ENCODE measurements at places on chromosomes 2 and 18.

- DNase-seq: no peak
Observed at GRCh38 chr2:74026687-74027241, 42.1 kb downstream of the TET3 start.

GRCh38 chr2:125450092-125450491, 1205.9 kb upstream of the GYPC start:
- no peak for DNase-seq

DNA sequence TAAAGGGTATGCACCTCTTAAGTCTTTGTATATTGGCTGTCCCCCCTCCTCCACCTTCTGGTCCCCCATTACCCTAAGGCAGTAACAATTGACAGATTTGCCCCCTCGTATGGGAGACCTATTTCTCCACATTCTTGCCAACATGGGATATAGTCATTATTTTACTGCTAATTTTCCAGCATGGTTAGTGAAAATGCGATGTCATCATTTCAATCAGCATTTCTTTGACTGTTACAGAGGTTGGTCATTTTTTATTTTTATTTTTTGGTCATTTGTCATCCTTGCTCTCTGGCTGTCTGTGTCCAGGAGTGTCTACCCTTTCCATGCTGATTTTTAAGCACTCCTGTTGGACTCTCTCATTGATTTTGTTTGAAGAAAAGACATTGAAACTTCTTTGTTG, 45.4 kb upstream of the SPP2 start:
- no peak for DNase-seq

- no peak for DNase-seq
Observed at GRCh38 chr2:188414411-188414810, 122.7 kb downstream of the GULP1 start.

- DNase-seq: no peak
Observed at GRCh38 chr18:22436136-22436535, 18.4 kb upstream of the CTAGE1 start.

- DNase-seq: no peak
Observed at GRCh38 chr2:224222291-224222690, 179.6 kb downstream of the FAM124B start.

- no peak for DNase-seq
Observed at GRCh38 chr18:52283927-52284326, 56.1 kb upstream of the DCC start.

- DNase-seq: no peak
Observed at GRCh38 chr2:58812771-58813344, 571.7 kb upstream of the FANCL start.

DNA sequence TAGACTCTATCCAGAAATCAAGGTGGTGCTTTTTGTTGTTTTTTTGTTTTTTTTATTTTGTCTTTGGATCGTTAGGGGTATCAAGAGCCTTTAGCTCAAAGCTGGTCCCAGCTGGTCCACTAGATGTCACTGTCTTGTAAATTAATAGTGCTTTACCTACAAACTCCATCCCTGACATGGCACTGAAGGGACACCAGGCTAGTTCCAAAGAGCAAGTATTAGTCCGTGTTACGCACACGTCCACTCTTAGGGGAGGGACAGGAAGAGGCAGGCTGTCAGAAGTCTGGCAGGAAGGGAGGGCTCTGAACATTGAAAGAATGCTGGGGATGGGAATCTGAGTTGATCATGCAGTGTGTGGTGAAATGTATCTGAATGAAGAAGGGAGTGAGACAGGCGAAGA, 85.9 kb upstream of the CCBE1 start:
- peak; percentile 81 for DNase-seq

GRCh38 chr2:69275490-69275889, 111.5 kb downstream of the GFPT1 start:
- no peak for DNase-seq

DNA sequence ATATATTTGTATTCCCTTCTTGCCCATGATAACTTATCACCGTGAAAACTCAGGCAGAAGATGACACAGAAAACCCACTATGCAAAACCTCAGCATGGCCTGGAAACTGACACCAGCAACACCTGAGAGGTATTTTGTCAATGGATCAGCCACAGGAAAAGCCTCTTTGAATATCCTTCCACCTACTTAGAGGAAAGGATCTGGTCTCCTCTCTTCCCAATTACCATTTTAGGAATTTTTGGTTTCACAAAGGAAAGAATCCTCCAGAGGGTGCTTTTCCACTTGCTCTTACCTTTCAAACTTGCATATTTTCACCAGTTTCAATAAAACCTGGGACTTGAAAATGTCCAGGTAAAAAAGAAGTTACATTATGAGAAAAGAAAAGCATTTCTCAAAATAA, 20.0 kb upstream of the MEIS1 start:
- no peak for DNase-seq

DNA sequence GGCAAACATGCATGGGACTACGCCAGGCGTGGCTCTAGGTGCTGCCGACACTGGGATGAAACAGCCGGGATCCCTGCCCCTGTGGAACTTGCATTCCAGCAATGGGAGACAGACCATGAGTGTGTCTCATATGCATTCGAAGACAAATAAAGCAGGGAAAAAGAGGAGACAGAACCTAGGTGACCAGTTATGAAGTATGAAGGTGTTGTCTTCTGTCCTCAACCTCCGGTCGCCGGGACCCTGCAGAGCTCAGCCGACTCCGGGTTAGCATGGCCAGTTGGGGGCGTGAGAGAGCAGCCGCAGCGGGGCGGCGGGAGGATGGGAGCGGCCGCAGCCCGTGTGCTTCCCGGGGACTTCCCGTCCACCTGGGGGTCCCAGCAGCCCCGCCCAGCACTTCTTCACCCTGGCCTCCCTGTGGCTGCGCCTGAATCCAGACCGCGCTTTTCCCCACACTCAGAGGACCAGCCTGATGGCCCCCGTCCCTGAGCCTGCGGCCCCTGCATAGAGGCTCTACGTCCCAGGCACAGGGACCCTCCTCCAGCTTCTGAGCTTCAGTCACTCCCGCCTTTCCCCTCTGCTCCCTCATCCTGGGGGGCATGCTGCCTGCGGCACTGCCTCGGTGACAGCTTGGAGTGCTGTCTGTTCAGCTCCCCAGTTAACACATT, 11.4 kb downstream of the ID2 start:
- no peak for DNase-seq

GRCh38 chr2:191209340-191209739, 35.9 kb upstream of the MYO1B start:
- DNase-seq: no peak

- DNase-seq: no peak
Observed at GRCh38 chr2:120586507-120587278, 149.0 kb upstream of the GLI2 start.

GRCh38 chr18:49486134-49486533, 900 bp downstream of the C18orf32 start:
- DNase-seq: no peak

DNA sequence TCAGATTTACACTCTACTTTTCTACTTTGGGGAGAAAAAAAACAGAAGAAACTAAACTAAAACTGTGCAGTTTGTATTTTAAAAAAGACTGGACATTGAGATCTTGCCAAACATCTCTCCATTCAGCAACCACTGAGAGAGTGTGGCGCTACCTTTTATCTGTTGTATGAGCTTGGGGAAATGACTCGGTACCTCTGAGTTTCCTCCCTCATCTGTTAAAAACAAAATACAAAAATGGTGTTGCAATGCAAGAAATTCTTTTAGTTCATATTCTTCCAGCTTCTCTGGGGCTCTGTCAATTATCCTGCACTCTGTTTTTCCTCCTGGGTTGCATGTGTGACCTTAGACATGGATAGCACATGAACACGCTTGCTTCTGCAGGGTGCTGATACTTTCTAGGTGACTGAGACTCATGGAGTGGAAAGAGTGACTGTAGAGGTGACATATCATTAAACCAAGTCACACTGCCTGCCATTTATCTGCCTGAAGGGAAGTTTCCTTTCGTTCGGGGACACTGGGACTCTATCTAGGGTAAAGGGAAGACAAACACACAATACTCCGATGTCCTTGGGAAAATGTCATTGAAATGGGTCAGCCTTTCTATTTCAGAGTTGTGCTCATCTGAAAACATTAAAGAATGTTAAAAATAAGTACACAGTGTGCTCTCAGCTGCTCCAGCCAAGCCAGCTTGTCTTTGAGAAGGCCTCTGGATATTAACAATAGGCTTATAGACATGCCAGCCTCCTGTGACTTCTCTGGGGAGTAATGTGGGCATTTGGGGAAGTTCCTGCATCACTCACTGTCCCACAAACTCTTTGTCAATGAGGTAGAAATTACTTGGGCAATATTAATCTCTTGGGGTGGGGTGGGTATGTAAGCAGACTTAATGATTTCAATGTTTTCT, 91.4 kb downstream of the TRIB2 start:
- no peak for DNase-seq

- DNase-seq: peak; percentile 45
Observed at GRCh38 chr18:56709463-56709862, 58.3 kb downstream of the WDR7 start.

- DNase-seq: peak; percentile 43
Observed at GRCh38 chr2:177143444-177143843, 69.2 kb upstream of the HNRNPA3 start.

- DNase-seq: peak; percentile 84
Observed at GRCh38 chr2:212959471-212960117, 191.8 kb downstream of the IKZF2 start.
